ENCODE measurements at places on chromosomes 7 and 10.

DNA sequence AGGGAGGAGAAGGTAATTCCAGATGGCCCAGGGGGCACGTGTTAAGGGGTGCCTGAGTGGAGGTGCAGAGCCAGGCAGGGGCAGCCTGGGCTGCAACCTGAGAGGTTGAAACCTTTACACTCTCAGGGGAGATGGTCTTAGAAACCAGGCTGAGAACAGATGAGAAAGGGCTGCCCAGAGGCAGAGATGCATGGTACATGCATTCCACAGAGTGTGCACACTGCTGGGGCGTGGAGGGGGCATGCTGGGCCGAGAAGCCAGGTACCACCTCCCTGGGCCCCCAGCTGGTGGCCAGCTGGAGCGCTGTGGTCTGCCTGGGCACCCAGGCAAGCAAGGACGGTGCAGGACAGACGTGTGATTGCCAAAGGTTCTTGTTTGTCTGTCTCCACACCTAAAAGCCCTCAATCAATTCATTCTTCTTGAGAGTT lies 14.1 kb upstream of the CSGALNACT2 start:
- no peaks in the 10 kb centered on the region for H3K27me3 ChIP-seq
- H3K4me1 ChIP-seq, result peaks cover 2% of the 10 kb centered on the region
- no peak overlapping the region for H3K4me3 ChIP-seq
- H3K27ac ChIP-seq, result no peak overlapping the region
- no peaks in the 10 kb centered on the region for H3K36me3 ChIP-seq
- DNase-seq, result no peak

DNA sequence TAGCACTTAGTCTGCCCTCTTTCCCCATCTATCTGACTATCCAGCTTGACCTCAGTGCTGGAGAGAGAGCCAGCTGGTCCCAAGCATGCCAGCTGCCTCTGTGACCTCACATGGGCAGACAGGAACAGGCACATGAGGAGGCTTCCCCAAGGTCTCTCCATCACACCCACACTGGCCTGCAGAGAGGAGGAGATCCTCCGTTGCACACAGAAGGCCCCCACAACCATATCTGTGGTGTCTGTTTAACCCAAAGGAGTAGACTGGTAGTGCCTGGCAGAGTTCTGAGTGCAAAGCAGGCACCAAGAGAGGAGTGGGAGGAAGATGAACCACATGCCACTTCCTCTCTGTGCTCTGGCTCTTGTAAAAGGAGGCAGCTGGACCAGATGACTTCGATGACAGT lies 4.8 kb upstream of the ANK3 start:
- DNase-seq, result no peak
- H3K36me3 ChIP-seq, result no peaks in the 10 kb centered on the region
- no peak overlapping the region for H3K4me3 ChIP-seq
- peaks cover 5% of the 10 kb centered on the region for H3K4me1 ChIP-seq
- no peak overlapping the region for H3K27ac ChIP-seq

- H3K36me3 ChIP-seq, result no peaks in the 10 kb centered on the region
- no peaks in the 10 kb centered on the region for H3K4me1 ChIP-seq
- no peaks in the 10 kb centered on the region for H3K27me3 ChIP-seq
- H3K4me3 ChIP-seq, result no peak overlapping the region
- H3K27ac ChIP-seq, result no peak overlapping the region
Observed at GRCh38 chr10:7265396-7266123, 145.3 kb downstream of the SFMBT2 start.

GRCh38 chr7:30427296-30428070 lies 51.1 kb downstream of the NOD1 start:
- H3K27ac ChIP-seq, result no peak overlapping the region
- DNase-seq, result no peak
- H3K4me3 ChIP-seq, result no peak overlapping the region
